ENCODE measurements at places on chromosomes 6 and 20.
A peak's percentile ranks its signal among the peaks of the same experiment; 100 is the strongest.

DNA sequence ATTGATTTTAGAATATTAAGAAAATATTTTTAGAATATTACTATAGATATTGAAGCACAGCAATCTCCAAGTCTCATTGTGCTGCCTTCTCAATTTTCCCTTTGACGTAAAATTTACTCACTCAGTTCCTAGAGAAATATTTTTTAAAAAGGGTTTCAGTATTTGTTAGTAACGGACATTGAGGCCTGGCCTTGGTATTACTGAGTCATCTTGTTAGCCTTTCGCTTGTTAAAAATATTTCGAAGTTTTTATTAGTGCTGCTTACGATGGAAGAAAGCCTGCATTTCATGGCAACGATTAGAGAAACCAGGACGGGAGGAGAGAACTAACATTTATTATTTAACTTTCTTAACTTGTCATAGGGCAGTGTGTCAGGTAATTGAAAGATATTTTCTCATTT lies 82.2 kb downstream of the TIAM2 start:
- DNase-seq: no peak

DNA sequence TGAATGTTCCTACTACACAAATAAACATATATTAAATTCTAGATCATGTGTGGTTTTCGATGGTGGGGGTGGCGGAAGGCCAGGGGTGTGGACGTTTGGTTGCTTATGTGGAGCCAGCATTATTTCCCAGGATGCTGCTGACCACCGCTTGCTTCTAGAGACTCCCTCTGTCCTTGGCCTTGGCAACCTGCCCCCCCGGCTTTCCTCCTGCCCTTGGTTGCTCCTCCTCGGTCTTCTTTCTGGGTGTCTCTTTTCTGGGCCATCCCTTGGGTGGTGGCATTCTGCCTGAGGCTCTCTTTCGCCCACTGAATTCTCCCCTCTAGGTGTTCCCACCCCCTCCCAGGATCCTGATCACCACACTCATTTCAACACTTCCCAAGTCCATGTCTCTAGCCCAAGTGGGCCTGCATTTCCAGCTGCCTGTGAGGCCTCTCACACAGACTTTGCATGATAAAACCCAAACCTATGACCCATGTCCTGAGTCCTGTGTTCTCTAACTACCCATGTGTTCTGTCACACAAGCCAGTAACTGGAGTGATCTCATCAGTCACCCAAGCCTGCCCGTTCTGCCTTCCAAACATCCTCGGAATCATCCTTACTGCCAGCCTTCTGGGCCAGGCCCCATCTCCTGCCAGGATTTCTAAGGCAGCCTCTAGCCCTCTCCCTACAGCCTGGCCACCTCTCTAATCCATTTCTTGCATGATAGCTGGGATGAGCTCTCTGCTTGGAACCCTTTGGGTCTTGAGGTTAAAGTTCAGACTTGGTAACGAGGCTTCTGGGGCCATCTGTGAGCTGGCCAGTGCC lies 71.2 kb downstream of the CDS2 start:
- DNase-seq: no peak

GRCh38 chr6:129186988-129187387 lies 304.1 kb downstream of the LAMA2 start:
- DNase-seq: no peak

GRCh38 chr20:39855799-39856198 lies 833.2 kb downstream of the MAFB start:
- DNase-seq: no peak

GRCh38 chr6:88669475-88669874 lies 293.9 kb downstream of the RNGTT start:
- no peak for DNase-seq

- no peak for DNase-seq
Observed at GRCh38 chr6:128847431-128848210, 35.3 kb upstream of the LAMA2 start.

GRCh38 chr20:46134716-46135115 lies 16.6 kb downstream of the CD40 start:
- DNase-seq: no peak

- no peak for DNase-seq
Observed at GRCh38 chr6:121504227-121504626, 68.8 kb downstream of the GJA1 start.

DNA sequence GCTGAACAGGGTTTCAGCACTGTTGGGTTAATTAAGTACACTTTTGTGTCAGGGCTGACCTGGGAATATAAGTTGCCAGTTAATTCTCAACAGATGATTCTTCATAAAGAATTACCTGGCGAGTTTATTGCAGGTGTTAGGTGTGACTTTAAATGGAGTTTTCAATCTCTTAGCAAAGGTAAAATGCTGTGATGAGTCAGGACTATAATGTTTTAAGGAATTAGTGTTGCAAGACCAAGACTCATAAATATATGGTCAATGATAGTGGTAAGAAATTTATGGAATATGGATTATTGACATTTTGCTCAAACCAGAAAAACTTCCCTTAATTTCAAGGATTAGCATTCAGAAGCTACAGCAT lies 50.0 kb upstream of the PLCG1 start:
- DNase-seq: no peak

DNA sequence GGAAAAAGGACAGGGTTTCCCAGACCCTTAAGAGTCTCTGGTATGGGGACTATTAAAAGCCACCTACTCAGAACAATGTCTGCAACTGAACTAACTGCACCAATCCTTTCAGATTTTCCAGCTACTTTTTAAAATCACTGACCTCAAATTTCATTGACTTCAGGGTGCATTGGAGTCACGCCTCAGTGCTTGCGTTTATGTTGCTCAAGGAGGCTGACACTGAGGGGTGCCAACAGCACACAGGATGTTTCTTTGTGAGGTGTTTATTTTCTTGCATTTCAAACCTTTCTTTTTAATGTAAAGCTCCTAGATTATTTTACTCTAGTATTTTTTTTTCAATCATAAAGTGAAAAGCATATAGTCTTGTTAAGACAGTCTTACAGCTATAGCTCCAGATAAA lies 402.0 kb upstream of the SLC35B3 start:
- no peak for DNase-seq

- DNase-seq: peak; percentile 33
Observed at GRCh38 chr6:1860756-1861348, 251.1 kb downstream of the FOXC1 start.

DNA sequence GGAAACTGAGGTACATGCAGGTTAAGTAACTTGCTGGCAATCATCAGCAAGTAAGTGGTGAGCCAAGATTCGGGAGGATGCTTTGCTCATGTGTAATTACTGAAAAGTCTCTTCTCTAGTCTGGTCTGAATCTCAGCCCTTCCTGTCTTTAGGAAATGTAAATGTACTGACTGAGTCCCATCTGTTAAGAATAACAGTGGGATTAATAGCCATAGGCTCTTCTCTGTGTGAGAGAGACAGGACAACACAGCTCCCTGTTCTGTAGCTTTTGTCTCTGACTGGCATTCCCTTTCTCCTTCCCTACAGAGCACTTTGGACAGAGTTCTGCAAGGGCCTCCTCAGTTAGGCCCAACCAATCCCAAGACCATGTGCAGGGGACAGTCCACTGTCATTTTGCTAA lies 131.3 kb upstream of the OGFRL1 start:
- no peak for DNase-seq

GRCh38 chr6:46412662-46413061 lies 78.6 kb downstream of the RCAN2 start:
- no peak for DNase-seq

- no peak for DNase-seq
Observed at GRCh38 chr6:143126574-143126941, 65.9 kb downstream of the AIG1 start.

- no peak for DNase-seq
Observed at GRCh38 chr6:89022798-89023197, 57.8 kb upstream of the PNRC1 start.

GRCh38 chr6:121925024-121925423 lies 474.4 kb upstream of the HSF2 start:
- DNase-seq: no peak

DNA sequence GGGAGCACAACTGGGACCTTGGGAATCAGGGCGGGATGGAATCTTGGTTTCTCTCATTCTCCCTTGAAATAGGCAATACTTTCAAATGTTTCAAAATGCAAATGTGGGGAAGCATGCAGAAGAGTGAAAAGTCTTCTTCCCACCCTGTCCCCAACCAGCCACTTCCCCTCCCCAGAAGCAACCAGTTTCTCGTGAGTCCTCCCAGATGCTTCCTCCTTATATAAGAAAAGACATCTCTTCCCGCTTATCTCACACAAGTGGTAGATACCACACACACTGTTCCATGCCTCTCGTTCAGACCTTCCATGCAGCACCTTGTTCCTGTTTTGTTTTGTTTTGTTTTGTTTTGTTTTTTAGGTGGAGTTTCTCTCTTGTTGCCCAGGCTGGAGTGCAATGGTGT lies 25.1 kb downstream of the HCK start:
- DNase-seq: no peak

GRCh38 chr20:1005452-1006027 lies 3.4 kb upstream of the RSPO4 start:
- peak; percentile 68 for DNase-seq

DNA sequence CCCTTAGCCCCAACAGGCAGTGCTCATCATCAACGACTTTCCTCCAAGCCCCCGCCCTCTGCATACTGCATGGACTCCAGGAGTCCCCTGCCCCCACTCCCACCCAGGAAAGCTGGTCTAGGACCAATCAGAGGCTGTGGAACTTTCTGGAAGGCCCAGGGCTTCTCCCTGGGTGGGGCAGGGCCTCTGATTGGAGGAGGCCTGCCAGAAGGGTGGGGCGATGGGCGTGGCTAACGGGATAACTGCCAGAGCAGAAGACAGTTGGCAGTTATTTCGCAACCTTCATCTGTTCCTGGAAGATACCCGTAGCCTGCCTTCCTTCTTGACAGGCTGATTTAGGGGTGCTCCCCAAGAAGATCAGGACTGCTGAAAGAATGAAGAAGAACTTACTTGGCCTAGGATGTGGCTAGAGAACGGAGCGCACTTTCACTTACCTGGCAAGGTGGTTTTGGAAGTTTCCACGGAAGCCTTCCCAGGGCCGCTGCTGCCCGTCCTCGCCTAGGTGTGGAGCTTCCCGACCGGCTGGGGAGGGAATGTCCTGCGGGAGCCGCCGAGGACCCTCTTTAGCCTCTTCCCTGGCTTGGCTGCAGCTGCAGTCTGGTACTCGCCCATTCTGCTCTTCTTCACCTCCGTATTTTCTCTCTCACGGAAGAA lies 209.0 kb downstream of the LRFN2 start:
- no peak for DNase-seq

DNA sequence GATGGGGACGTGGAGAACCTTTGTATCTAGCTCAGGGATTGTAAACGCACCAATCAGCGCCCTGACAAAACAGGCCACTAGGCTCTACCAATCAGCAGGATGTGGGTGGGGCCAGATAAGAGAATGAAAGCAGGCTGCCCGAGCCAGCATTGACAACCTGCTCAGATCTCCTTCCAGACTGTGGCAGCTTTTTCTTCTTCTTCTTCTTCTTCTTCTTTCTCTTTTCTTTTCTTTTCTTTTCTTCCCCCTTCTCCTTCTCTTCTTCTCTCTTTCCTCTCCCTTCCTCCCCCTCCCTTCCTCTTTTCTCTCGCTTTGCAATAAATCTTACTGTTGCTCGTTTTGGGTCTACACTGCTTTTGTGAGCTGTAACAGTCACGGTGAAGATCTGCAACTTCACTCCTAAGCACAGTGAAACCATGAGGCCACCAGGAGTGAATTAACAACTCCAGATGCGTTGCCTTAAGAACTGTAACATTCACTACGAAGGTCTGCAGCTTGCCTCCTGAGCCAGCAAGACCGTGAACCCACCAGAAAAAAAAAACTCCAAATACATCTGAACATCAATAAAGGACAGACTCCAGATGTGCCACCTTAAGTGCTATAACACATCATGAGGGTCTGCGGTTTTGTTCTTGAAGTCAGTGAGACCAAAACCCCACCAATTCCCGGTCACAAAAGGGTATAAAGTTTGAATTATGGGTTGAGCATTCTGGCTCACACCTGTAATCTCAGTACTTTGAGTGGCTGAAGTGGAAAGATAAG lies 19.6 kb upstream of the SERPINB1 start:
- no peak for DNase-seq

GRCh38 chr20:21607971-21608725 lies 94.3 kb upstream of the NKX2-2 start:
- DNase-seq: no peak

GRCh38 chr6:133752129-133752528 lies 136.8 kb upstream of the TCF21 start:
- DNase-seq: no peak

DNA sequence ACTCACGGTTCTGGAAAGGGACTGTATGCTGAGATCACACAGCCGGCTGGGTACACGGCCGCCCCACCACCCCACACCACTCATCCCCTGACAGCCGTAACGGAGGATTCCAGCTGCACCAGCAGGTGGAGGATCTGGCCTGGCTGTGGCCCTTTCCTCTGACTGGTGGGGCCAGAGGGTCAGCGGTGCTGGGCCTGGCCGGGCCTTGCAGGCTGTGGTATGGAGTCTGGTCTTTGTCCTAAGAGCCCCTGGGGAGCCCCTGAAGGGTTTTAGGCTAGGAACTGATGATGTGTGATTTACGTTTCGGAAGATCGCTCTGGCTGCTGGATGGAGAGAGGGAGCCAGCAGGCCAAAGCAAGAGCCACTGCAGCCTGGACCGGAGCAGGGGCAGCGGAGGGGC lies 26.6 kb downstream of the NOL4L start:
- no peak for DNase-seq

DNA sequence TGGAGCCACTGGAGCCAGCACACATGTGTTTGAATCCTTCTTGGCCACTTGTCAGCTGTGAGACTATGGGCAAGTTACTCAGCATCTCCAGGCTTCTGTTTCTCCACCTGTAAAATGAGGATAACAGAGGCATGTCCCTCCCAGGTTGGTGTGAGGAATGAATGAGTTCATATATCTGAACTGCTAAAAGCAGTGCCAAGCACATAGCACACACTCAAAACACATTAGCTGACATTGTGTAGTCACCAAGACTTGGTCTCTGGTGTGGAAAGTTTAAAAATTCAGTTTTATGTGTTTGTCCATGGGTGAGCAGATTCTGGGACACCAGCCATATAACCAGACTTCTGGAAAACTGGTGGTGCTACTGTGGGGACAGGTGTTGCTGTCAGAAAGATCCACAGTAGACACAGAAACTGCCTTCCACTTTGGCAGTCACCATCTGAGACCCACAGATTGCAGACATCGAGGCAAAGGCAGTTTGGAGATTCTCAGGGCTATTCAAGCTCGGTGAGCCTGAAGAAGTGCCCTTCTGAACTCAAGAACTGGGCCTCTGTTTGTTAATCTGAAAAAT lies 115.8 kb downstream of the MRPL14 start:
- no peak for DNase-seq

GRCh38 chr6:107972413-107973096 lies 14.5 kb upstream of the SEC63 start:
- DNase-seq: no peak

GRCh38 chr20:8851446-8851845 lies 217.4 kb upstream of the PLCB4 start:
- DNase-seq: no peak

- DNase-seq: peak; percentile 49
Observed at GRCh38 chr6:158972241-158973233, 27.5 kb downstream of the RSPH3 start.

All from GM13977 (cell line).